ENCODE measurements at places on chromosomes 7 and 10.

DNA sequence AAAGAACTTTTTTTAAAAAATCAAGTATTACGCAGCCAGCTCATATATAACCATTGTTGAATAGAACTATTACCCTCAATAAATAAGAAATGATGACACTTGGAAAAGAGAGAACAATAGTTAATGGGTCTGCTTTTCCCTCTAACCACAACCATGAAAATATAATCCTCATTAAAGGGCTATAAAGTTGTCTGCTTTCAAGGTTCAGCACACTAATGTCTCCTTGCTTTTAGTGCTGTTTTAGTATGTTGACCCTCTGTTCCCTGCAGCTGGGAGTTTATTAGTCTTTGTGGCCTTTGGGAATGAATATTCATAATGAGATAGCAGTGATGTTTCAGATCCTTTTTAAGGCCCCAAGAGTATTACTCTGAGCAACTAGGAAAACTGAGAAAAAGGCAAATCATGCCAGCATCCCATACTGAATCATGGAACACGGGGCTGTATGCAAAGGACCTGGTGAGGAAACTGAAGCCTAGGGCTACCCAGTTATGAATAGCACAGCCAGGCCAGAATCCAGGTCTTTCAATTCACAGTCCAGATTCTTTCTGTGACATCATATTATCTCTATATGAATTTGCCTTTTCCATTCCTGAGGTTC, 332.0 kb upstream of the LRGUK start:
- DNase-seq, result no peak

DNA sequence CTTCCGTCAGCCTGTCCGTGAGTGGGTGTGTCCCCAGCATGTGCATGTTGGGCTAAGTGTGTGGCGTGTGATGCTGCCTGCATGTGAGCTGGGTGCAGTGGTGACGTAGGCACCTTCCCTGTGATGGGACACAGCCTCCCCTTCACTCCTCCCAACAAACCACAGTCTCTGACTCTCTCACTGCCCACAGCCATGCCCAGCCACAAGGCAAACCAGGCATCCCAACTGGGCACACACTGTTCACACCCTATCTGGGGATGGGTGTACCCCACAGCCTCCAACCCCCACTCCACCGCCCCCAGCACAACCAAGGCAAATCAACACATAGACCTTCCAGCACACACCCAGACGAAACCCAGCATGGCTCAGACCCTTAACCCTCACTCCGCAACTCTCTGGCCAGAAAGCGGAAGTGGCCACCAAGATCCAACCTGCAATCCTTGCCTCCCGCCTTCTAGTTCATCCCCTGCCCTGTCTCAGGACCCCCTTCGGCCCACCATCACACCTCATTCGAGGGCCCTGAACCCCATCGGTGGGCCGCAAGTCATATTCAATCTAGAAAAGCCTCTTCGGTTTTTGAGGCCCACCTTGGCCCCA, 10.4 kb downstream of the PSD start:
- DNase-seq, result no peak

GRCh38 chr10:57917019-57917418, 350.7 kb downstream of the IPMK start:
- no peak for DNase-seq

GRCh38 chr10:94992811-94993210, 54.4 kb downstream of the CYP2C9 start:
- no peak for DNase-seq

GRCh38 chr10:51083356-51083853, 9.1 kb downstream of the PRKG1 start:
- no peak for DNase-seq

- DNase-seq, result peak; percentile 31
These were observed 67.3 kb upstream of the KLF6 start for GRCh38 chr10:3852147-3852904.

- DNase-seq, result peak; percentile 16
These were observed 77.1 kb downstream of the MPLKIP start for GRCh38 chr7:40057292-40057691.

DNA sequence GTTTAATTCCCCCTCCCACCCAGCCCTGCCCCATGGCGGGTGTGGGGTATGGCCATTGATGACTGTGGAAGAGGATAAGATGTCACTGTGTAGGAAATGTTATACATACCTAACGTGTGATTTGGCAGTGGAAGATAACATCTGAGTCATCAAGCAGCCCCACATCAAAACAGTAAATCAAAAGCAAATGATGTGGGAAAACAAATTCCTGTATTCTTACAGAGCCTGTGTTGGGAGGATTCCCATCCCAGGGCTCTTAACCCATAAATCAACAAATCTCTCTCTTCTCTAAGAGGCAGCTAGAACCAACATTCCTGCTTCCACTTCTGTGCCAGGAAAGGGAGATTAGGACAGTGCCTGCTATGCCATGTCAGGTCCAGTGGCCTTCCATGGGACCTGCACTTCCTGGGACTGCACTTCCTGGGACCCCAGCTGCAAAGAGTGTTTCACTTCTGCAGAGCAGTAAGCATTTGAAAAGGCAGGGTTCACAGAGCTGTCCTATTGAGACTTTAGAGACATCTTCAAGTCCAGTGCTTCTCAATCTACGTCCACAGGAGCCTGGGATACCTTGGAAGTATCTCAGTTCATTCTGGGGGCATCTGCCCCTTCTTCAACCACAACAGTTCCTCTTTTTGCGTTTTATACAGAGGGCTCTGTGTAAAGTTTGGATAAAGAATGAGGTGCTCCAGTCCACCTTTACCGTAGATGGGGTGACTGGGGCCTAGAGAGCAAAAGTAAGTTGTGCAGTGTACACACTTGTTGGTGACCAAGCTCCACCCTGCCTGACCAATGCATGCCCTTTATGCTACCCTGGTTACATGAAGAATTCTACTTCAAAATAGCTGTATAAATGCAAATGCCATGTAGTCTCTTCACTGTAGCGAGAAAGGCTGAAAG, 45.7 kb downstream of the ATXN7L1 start:
- DNase-seq, result no peak

GRCh38 chr10:24384954-24385353, 176.0 kb downstream of the KIAA1217 start:
- no peak for DNase-seq

DNA sequence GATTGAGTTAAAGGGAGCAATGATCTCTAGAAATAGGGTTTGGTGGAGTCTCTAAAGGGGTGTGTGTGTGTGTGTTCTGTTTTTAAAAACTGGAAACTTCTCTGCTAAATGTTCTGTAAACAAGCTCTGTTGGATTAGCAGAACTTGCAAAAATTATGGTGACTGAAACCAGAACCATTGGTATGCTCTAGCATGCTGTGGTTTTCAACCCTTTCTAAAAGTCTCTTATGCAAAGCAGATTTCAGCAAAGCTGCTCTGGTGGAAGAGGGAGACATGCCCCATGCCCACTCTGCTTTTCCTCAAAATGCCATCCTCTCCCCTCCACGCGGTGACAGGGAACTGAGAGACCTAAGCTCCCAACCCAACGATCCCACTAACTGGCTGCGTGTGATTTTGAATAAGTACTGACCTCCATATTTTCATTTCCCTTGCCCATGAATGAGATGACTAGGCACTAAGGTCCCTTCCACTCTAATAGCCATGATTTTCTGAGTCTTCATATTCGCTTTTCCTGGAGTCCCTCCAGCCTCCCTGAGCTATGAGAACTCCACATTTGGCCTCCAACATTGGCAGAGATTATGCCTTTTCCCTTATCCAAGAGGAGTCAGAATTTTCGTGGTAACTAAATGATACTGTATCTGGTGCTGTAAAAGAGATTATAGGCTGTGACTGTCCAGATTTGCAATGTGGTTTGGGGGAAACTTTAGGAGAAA, 117.3 kb upstream of the PALS2 start:
- no peak for DNase-seq

DNA sequence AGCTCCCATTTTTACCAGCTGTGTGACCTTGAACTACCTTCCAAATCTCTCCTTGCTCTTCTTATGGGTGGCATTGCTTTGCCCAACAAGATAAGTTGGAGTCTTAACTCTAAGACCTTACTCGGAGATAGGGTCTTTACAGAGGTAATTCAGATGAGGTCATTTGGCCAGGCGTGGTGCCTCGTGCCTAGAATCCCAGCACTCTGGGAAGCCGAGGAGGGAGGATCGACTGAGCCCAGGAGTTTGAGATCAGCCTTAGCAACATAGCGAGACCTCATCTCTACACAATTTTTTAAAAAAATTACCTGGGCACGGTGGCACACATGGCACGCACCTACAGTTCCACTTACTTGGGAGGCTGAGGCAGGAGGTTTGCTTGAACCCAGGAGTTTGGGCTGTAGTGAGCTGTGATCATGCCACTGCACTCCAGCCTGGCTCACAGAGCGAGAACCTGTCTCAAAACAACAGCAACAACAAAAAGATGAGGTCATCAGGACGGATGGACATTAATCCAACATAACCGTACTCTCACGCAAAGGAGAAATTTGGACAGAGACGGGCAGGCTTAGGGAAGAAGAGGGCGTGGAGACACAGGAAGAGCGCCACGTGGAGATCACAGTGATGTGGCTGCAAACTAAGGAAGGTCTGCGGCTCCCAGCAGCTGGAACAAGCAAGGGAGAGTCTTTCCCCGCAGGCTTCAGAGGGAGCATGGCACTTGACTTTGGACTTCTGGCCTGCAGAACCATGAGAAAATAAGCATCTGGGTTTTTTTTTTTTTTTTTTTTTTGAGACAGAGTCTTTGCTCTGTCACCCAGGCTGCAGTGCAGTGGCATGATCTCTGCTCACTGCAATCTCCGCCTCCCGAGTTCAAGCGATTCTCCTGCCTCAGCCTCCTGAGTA, 122.3 kb upstream of the CARD11 start:
- no peak for DNase-seq
